ENCODE measurements at places on chromosomes 5 and 9.

GRCh38 chr5:94240596-94240992 lies 377.8 kb downstream of the KIAA0825 start:
- DNase-seq, result no peak

DNA sequence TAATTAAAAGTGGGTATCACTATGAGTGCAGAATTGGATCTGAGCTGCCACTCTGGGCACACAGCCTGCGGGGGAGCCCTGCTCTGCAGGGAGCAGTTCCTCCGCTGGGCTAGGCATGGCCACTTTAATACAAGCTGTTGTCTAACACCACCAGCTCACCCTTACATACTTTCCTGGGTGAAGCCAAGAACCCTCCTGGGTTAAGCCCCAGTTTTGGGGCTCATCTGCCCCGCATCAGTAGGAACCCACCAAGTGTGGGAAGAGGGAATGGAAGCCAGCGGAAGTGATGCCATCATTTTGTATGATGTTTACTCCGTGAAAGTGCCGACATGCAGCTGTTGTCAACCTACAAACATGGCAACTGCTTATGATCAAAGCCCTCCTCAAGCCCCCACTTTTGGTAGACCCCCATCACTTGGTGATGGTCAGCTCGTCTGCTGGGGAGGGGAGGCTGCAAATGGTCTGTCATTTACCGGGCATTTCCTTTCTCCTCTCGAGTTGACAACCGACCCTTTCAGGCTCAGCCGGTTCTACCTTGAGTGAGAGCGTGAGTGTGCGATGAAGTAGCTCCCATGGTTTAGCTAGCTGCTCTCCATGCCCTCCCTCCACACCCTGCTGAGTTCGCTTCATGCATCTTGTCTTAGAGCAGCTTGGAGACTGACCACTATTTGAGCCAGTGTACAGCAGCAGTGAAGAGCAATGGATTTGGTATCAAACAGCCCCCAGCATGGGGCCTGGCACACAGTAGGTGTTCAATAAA lies 95.3 kb upstream of the IER5L start:
- no peak for DNase-seq

DNA sequence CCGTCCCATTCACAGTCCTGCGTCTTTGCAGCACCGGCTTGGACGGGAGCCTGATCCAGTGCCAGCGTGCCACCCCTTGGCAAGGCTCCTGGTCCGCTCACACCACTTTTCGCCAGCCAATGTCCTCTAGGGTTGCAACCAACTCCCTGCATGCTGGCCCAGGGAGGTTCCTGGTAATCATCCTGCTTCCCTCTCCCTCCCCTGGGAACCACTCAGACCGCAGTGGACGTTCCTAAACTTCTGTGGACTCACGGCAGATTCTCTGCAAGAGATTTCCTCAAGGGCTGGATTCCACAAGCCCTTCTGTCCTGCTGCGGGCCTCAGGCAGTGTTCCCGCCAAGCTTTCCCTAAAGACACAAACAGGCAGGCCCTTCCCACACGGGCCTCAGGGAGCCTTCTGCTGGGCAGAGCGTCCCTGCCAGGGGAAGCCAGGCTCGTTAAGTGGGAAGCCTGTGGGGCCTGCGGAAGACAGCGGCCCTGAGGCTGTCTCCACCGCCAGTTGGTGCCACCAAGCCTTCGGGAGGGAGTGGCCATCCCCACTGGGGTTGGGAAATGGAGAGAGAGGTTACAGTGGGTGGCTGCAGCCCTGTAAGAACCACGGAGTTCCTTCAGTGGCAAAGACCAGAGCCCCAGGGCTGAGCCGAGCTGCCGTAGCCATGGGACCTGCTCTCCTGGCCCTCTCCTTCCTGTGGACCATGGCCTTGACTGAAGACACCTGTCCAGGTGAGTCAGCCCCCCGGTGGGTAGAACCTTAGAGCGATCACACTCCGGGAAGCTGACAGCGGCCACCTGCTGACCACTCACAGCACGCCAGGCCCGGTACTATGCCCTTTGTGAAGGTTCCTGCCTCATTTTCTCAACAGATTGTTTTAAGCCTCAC lies 16.4 kb upstream of the FCN2 start:
- no peak for DNase-seq

GRCh38 chr9:73597771-73598170 lies 446.1 kb downstream of the ANXA1 start:
- DNase-seq, result no peak

DNA sequence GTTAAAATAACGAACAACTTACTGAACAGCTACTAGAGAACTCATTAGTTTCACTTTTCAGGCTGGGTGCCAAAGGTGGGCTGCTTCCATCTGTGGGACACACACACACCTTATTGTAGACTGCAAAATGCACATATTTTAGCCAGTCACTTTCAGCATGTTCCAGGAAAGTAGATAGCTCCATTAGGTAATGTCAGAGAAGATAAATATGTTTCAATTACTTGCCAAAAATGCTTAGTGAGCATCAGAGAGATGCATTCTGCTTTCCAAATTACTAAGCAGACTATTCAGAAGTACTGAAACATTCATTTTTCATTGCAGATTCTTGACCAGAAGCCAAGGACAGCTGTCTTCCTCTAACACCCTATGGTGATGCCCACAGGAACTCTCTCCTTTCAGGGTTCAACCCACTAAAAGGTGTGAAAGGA lies 56.2 kb upstream of the APC start:
- no peak for DNase-seq

Data from T-cell (primary cell).